ENCODE measurements at places on chromosomes 1 and 21.

DNA sequence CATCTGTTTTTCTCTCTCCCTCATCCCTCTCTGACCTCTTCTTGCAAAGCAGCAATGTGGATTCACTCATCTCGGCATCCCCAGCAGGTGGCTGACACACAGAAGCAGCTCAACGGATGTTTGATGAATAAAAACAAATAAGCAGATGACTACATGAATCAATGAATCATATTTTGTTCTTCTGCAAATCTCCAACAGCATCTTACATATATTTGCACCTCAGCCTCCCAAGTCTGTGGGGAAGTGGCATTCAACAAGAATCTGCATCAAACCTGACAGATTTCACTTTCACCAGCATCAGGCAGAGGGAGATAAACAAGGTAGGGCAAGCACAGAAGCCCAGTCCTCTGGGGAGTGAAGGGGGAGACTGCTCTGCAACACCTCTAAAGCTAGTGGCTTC lies 34.0 kb downstream of the CAPN8 start:
- DNase-seq: no peak

- no peak for DNase-seq
These were observed 22.7 kb downstream of the SLC2A1 start for GRCh38 chr1:42935971-42936308.

GRCh38 chr1:83615370-83615769 lies 383.6 kb downstream of the TTLL7 start:
- DNase-seq: no peak

DNA sequence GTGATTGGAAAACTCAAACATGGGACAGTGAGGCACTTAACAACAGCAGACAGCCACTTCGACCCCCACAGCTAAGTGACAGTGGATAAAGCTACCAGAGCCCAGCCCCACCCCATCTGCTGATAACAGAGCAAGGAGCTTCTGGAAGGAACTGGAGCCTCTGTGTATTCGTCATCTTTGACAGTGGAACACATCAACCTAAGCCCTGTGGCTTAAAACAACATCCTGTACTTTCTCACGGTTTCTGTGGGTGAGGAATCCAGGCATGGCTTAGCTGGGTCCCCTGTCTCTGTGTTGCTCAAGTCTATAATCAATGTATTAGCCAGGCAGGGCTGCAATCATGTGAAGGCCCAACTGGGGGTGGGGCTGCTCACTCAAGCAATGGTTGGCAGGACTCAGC lies 18.4 kb upstream of the SIPA1L2 start:
- no peak for DNase-seq

GRCh38 chr1:157269656-157270375 lies 131.6 kb upstream of the ETV3 start:
- DNase-seq: no peak

GRCh38 chr1:30305519-30305918 lies 417.9 kb downstream of the MATN1 start:
- no peak for DNase-seq

Data from epithelial cell of prostate (primary cell).